SK-N-SH treated with all-trans-retinoic acid at 6 μM for 48 hours (cell line): ENCODE measurements at places on chromosomes 7 and 10.

DNA sequence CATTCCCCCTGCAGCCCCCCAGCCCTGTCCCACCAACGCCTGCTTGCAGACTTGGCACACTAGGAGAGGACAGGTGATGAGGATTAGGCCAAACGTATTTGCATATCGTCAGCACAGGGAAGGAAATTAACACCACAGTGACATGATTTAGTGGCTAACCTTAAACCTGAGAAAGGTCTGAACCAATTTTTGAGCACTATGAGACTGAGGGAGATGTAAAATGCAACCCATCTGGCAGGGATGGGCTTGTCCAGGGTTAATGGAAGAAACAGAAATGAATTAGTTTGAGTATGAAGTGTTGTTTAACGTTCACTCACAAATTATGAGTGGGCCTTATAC, 183.6 kb downstream of the TAX1BP1 start:
- ATAC-seq: no peak

DNA sequence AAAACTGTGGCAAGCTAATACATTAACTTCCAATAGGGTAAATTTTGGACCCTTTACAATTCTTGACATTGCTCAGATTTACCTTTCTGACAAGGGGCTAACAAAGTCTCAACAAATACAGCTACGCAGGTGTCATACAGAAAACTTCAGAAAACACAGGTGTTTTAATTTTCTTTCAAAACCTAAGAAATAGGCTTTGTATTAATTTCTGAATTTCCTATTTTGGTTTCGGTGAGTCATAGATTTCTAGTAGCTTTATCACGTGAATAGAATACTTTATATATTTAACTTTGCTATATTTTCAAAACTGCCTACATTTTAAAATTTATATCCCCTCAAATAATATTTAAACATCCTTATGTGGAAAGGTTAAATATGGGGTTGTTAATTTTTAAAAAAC, 215.3 kb downstream of the DGKB start:
- ATAC-seq: no peak

- no peak for ATAC-seq
These were observed 45.5 kb downstream of the CTBP2 start for GRCh38 chr10:125114761-125115391.

GRCh38 chr7:49297958-49298357, 373.6 kb downstream of the CDC14C start:
- no peak for ATAC-seq

DNA sequence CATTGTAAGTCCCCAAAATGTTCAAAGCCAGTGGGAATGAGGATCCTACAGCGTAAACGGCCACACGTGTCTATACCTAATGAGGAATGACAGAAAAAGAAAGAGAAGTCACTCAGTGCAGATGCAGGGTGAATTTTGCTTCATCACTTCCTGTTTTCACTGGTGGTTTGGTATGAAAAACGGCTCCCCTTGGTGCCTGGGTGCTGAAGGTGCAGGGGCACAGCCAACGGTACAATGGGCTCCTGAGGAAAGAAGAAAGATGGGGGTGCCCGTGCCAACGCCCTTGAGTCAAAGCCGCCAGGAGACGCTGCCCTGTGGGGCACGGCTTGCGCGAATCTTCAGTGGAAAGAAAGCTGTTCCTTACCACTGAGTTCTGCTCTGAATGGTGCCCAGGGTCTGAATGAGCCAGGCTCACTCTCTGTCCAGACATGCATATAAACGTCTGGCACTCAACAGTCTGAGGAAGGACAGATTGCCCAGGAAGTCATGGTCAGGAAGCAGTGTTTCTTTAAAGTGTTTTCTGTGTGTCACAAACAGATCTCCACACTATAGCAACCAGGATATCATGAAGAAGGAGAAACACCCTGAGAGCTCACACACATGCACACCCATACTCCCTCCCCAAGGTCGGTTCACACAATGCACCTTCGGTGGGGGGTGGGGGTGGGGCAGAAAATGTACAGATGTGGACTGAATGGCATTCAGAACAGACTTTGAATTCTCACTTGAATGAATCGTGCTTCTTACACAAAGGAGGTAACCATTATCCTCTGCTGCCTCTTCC, 105.8 kb downstream of the ELMO1 start:
- peak; percentile 25; the same call in 1 of the 3 replicates for ATAC-seq

DNA sequence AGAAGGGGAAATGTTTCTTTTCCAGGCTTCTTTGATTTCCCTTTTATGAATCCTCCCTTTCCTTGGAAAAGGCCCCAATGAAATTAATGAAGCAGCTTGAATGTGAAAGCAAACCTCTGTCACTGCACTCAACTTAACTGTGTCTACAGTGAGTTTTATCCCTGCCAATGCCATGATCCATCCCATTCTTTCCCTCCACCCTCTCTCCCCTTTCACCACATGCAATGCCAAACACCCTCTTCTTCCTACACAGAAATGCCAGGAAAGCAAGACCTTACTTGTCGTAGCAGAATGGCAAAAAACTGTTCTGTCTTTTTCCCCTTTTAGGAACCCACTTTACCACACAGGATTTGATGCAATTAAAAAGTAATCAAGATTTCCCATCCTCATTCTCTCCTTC, 47.3 kb upstream of the TRIL start:
- ATAC-seq: no peak

GRCh38 chr7:105429746-105430612, 41.3 kb upstream of the SRPK2 start:
- peak; percentile 92 for ATAC-seq

- no peak for ATAC-seq
These were observed 486.3 kb downstream of the GALNT17 start for GRCh38 chr7:71618278-71618677.

GRCh38 chr7:40827222-40828085, 692.6 kb downstream of the SUGCT start:
- ATAC-seq: peak; percentile 58

GRCh38 chr7:408751-409311, 110.8 kb downstream of the PDGFA start:
- ATAC-seq: no peak

GRCh38 chr10:102400076-102400475, 4.6 kb downstream of the NFKB2 start:
- ATAC-seq: no peak

GRCh38 chr7:83550100-83550499, 98.8 kb downstream of the SEMA3E start:
- peak; percentile 82 for ATAC-seq

DNA sequence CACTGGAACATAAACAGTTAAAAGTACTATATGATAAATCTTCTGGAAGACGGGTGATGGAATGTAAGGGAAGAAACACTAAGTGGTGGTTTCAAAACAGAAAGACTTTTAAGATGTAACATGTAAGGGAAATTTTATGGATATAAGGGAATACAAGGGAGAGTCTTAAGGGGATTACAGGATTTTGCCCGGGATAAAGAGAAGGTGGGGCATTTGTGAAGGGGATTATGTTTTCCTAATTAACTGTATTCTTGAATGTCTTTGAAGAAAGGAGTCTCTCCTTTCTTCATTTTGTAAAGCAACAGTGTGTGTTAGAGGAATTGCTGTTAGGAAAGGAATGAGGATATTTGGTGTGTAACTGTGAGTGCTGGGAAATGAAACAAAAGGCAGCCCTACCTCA, 745.2 kb downstream of the AUTS2 start:
- ATAC-seq: no peak

GRCh38 chr7:84196084-84196503, 1.5 kb upstream of the SEMA3A start:
- ATAC-seq: no peak; the same call in 2 of the 3 replicates

DNA sequence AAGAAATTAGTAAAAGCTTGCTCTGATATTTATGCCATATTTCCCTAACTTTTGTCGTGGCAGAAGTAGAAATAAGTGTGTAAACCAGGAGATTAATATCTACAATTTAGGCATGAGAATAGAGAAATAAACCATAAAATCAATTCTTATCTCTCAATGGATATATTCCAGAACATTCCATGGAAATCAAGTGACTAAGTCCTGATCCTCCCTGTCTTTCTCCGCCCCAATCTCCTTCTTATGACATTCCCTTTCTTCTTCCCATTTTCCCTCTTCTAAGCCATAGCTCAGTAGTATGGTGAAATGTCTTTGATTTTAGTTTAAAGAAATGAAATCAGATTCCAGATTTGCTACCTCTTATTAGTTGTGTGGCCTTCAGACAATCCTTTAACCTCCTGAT, 88.8 kb downstream of the TBXAS1 start:
- ATAC-seq: no peak

DNA sequence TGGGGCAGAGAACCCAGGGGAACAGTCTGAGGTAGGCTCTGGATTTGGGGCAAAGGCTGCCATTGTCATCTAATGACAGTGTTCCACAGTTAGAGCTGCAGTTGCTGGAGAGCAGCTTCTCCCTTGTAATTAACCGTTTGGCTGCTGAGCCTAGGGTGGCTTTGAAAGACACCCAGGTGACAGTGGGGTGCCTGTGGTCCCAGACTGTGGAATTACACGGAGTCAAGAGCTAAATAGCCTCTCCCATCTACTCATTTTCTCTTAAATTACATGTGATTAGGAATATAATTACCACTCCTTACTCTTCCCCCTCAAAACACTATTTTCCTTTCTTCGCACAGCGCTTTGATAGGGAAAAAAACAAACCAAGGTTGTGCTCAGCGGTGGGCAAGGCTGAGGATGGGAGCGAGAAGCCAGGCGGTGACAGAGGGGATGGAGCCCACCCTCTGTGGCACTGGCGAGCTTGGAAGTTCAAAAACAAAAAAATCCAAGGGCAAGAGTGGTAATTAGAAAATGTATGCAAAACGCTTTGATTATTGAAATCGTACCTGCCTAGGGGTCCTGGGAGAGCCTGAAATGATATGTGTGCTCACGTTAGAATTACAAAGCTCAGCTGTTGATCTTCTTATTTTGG, 44.1 kb downstream of the BAMBI start:
- no peak for ATAC-seq

DNA sequence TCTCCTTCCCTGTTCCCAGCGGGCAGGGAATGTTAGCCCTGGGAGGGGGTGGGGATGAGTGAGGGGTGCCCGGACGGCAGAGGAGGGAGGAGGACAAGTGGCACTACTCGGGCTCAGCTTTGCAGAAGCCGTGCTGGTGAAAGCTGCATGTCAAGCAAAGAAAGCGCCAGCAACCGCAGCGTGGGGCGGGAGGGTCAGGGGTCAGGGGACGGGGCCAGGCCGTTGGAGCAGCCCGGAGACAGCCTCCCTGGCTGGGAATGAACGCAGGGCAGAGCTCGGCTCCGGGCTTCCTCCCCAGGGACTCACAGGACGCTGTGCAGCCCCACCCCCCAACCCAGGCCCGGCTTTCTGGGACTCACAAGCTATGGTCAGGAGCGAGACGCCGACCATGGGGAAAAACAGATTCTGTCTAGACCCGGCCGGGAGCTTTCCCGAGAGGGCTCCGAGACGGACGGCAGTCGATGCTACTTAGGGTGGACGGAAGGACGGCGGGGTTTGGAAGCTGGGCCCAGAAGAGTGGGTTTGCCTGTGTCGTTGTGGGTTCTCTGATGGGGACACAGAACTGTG, 113.4 kb downstream of the VIPR2 start:
- no peak for ATAC-seq

DNA sequence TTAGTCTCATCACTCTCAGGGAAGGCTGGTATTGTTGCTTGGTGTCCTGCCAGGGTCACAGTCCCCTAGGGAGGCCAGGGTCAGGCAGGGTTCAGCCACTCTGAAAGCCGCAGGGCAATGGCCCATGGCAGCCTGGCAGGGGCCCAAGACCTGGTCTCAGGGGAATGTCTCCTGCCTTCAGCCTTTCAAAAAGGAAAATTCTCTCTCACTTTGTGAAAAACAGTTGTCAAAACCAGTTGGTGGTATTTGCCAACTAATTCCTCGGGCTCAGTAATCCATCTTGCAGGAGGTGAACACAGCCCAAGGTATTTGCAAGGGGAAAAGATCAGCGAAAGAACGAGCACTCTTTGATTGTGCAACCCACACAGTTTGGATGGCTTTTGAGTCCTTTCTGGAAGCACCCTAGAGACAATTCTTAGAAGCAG, 101.5 kb downstream of the JCAD start:
- peak; percentile 61 for ATAC-seq

GRCh38 chr10:131211965-131212619, 99.4 kb downstream of the TCERG1L start:
- no peak for ATAC-seq

GRCh38 chr10:108684431-108684830, 1238.9 kb downstream of the XPNPEP1 start:
- no peak for ATAC-seq

DNA sequence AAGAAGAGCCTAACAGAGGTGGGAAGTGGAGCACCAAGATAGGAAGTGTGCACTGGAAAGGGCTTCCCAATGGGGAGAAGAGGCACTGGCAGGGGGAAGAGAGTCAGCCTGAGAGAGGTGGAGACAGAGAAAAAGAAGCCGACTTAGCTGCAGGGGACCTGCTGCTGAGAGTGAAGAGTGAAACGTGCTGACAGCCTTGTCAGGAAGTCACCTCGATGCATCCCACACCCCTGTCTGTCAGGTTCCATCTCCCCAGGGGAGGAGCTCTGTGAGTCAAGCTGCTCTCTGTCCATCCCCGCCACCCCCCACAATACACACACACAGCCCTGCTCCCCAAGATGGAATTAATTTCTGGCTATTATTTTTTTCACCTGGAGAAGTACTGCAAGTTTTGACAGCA, 14.0 kb downstream of the KAZALD1 start:
- no peak for ATAC-seq

DNA sequence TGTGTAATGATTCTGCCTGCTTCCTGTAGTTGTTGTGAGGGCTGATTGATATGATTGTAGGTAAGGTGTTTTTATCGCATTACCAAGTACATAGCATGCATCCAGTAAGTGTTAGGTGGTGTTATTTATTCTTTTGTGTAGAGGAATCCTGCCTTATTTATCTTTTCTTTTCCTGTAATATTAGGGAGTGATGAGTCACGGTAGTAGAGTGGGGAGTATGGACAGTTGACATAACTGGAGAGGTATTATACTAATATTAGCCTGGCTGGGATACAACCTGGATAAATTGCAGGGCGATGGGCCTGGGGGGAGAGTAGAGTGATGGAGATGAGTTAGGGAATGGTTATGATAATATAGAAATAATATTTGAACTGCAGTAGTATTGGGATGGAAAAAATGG, 9.8 kb downstream of the SDK1 start:
- no peak for ATAC-seq

GRCh38 chr10:71213127-71213621, 804 bp downstream of the UNC5B start:
- ATAC-seq: peak; percentile 41

DNA sequence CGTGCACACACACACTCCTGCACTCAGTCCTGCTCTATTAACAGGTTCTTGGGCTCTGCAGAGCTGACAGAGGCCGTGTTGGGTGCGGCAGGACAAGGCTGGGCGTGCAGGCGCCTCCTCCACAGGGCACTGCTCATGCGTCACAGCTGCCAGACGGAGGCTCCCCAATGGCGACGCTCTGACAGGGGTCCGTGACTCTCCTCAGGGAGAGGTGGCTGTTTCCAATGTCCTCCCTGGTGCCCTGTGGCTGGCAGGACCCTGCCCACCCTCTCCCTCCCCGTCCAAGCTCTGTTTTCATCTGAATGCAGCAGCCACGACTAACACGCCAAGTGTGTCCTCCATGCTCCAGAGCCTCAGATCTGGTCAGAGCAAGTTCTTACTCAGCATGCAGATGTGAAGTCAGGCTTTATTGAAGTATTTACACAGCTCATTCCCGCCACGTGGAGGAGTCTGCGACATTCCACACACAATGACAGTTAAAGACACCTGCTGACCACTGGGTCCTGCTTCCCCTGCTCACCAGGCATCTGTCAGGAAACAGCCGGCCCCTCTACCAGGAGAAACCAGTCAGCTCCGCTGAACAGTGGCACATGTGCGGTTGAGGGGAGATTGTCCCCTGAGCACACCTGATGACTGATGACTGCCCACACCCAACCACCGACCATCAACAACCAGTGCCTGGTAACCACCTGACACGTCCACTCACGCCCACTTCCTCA, 116.7 kb downstream of the VIPR2 start:
- no peak for ATAC-seq

- ATAC-seq: no peak
These were observed 117.1 kb downstream of the ANKRD26 start for GRCh38 chr10:26983156-26983555.
